Tibial artery (tissue), 4 donors: ENCODE measurements at places on chromosomes 13 and 19.

- DNase-seq = peak; percentile 54
Measured at GRCh38 chr19:49506575-49507105, 5.8 kb upstream of the FCGRT start.

- DNase-seq = no peak
Measured at GRCh38 chr13:110245416-110245899, 61.5 kb downstream of the COL4A1 start.

DNA sequence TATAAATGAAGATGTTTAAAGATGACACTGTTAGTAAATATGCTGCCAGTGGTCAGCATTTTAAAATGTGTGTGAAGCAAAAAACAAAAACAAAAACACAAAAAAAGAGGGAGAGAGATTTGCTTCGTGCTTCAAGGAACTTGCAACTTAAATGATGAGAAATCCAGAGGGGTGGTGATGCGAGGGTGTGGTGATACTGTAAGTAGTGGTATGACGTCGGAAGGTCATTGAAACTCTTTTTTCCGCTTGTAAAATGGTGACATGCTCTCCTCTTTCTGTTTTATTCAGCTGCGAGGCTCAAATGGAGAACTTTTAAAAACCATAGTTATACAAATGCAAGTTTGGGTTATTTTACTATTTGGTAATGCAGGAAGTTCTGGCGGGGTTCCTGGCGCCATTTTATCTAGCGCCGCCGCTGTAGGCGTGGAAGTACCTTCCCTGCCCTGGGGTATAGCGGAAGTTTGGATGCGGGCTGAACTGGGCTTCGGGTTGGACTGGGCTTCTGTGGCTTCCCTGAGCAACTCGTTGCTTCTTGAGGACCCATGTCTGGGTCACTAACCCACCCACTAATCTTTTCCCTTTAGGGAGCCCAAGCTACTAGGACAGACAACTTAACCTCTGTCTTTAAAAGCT lies 34.8 kb downstream of the DGKH start:
- no peak for DNase-seq

- no peak for DNase-seq
Measured at GRCh38 chr13:112978561-112979405, 9.8 kb downstream of the MCF2L start.

- DNase-seq = no peak
Measured at GRCh38 chr19:24098359-24098758, 11.4 kb downstream of the ZNF254 start.

- no peak for DNase-seq
Measured at GRCh38 chr19:1469255-1470054, 9.6 kb downstream of the C19orf25 start.

GRCh38 chr13:29897102-29897501 lies 46.7 kb upstream of the UBL3 start:
- no peak for DNase-seq

DNA sequence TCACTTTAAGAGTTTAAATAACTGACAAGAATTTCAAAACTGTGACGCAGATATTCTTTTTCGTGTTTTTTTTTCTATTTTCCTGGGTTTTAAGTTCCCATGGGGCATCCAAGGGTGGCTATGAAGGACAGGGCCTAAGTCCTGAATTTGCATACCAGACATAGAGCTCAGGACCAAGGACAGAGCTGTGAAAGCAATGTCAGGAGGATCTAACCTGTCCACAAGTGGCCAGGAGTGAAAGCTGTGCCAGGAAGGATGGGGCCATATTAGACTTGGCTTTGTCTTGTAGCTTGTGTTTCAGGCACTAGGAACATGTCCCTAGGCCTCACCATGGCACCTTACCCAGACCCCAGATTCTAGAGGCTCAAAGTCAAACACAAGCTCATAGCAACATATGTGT lies 289.4 kb upstream of the MIR17HG start:
- no peak for DNase-seq

GRCh38 chr19:34838753-34839431 lies 65.9 kb upstream of the ZNF599 start:
- DNase-seq = no peak
